Thoracic aorta (tissue), 2 donors: ENCODE measurements at places on chromosomes 2 and 18. TPM values are rescaled to one million over a fixed set of nuclear protein-coding genes. Genes with fewer than 3 reads are reported as not detected.

- no peak for DNase-seq
Observed at GRCh38 chr2:37688771-37689468, 17.5 kb upstream of the CDC42EP3 start.

GRCh38 chr2:88691339-88692183, at the start of gene RPIA:
Gene RPIA (plus strand): TSS chr2:88691673. CDS start chr2:88691699, 26 bp downstream.
- peak; percentile 97 for DNase-seq

DNA sequence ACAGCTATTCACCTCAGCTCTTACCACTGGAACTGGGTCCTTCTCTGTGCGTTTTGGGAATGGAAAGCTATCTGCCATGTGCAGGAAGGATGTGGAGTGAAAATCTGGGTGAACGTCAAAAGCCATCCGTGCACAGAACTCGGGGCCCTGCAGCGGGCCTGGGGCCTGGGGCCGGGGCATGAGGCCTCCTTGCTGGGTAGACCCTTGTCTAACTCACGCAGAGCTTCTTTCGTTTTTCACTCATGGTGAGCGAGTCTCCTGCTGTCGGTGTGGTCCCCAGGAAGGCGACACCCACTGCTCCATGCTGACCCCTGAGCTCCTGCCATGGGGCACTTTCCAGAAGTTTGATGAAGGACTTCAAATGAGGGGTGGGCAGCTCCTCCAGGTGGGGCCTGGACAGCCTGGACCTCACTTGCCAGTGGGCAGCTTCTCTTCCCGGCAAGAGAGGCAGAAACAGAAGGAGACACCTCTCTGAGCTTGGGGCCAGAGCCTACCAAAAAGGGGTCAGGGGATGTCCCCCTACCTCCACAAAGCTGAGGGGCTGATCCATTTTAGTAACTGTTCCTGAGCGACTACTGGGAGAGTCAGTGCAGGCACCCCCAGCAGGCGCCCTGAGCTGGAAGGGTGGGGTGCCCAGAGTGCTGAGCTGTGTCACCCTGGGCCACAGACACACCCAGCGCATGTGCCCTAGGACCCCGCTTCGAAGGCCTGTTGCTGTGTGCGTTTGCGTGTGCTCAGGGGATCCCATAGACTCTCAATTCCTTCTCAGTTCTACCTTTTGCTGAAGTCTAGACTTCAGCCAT, 117.7 kb upstream of the HDAC4 start:
- no peak for DNase-seq

- DNase-seq: no peak
Observed at GRCh38 chr2:216160786-216161185, 51.6 kb downstream of the XRCC5 start.

DNA sequence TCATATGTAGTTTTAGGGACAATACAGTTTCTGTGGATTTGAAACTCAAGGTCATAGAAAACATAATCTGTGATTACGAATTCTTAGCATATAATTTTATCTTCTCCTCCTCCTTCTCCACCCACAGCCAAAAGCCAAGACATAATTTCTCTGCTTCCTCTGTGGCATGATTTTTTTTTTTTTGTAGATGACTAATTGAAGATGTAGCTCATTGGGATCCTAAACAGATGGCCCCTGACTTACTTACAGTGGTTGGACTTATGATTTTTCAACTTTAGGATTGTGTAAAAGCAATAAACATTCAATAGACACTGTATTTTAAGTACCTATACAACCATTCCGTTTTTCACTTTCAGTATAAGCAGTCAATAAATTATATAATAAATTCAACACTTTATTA, 42.3 kb downstream of the FSIP2 start:
- DNase-seq: no peak

- DNase-seq: no peak
Observed at GRCh38 chr2:25597881-25598280, 75.5 kb downstream of the DTNB start.

GRCh38 chr2:201343559-201343958, 13.6 kb downstream of the FLACC1 start:
- DNase-seq: no peak

DNA sequence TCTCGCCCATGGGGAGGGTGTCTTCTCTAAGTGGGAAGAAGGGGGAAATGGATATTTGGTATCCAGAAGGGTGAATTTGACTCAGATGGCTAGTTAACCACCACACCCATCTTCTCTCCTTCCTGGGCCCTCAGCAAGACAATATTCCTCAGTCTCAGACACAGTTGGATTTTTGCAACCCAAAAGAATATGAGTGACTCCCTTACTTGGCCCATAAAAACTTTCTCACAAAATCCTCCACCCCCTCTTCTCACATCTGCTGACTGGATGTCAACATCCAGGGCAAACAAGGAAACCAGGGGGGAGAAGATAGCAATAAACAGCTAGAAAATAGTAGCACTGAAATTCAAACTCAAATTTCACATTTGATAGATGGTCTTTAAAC, 35.3 kb upstream of the GCC2 start:
- DNase-seq: no peak

DNA sequence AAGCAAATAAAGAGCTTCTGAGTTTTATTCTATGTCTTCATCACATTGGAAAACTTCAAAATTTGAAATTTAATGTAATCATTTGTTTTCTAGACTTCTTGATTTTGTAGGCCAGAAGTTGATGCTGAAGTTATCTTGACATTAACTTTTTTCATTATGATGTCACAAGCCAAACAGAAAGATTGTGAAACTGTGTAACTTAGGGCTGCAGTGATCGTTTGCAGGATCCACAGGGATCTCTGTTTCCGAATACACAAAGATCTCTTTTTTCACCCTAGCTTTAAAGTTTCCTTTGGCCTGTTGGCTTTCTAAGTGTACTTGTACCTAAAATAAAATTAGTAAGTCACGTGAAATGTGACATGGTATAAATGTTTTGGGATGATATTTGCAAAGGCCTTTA, 594.9 kb upstream of the CDH2 start:
- DNase-seq: no peak

GRCh38 chr18:64238076-64238475, 89.2 kb upstream of the LINC00305 start:
- no peak for DNase-seq

GRCh38 chr2:20077411-20077940, 26.0 kb upstream of the LAPTM4A start:
- no peak for DNase-seq

DNA sequence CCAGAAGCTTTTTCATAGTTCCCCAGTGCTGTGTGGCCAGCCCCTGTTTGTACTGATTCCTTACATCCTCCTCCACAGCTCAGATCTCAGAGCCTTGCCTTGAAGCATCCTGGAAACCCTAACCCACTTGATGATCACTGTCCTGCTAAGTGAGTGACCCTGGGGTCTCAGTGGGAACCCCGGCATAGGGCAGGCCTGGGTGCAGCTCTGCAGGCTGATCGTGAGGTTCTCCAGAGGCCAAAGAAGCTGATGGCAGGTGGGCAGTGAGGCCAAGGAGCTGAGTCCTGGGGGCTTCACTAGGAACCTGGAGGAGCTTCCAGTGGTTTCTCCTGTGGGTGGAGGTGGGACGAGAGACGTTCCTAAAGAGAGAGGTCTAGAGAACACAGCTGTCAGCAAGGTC, 47.4 kb upstream of the BIN1 start:
- DNase-seq: no peak

DNA sequence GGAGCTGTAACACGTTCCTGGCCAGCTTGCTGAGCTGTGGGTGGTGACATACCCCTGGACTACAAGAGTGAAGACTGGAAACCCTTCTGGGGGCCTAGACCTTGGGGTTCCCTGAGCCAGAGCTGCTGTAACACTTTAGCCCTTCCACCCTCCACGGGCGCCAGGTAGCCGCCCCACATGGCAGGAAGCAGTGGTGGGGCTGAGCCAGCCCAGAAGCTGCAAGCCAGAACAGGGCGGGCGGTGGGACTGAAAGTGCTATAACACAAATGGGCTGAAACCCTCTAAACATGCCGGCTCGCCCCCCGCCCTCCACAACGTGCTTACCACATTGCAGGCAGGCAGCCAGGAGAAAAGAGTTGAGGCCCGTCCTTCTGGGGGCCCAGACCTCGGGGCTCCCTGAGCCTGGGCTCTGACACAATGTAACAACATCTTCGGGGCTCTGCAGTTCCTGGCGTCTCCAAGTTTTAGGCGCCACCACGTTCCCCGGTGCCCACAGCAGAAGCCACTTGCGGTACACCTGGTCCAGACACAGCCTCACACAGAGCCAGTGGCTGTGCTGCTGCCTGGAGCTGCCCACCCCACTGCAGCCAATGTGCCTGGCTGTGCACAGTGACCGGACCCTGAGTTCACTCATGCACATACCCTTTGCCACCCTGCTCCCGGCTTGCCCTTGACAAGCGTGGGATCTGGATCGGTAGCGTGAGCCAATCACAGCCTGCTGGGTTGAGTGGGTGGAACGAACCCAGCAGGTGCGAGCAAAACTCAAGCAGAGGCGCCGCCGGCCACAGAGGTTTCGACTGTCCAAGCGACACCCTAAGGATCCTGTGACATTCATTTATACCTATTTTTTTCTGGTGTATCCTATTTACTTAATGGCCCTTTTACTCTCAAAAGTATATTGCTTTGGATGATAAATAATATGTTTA, 127.4 kb upstream of the FHL2 start:
- no peak for DNase-seq

- DNase-seq: no peak
Observed at GRCh38 chr2:10159581-10160131, 37.1 kb downstream of the RRM2 start.

- no peak for DNase-seq
Observed at GRCh38 chr2:71554028-71554705, 100.8 kb downstream of the DYSF start.

DNA sequence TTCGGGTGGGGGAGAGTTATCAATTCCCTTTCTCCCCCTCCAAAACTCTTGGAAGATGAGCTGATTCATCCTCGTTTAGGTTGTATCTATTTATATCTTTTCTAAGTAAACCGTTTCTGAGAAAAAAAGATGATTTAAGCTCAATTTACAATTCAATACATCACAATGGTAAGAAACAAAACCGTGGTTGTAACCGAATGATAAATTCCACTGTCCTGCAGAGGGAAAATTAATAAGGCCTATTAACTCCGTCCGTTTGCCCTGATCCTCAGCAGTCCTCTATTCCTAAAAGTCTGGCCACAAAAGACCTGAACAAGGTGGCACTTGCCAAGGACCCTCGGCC, 286.2 kb downstream of the TCF4 start:
- DNase-seq: no peak

DNA sequence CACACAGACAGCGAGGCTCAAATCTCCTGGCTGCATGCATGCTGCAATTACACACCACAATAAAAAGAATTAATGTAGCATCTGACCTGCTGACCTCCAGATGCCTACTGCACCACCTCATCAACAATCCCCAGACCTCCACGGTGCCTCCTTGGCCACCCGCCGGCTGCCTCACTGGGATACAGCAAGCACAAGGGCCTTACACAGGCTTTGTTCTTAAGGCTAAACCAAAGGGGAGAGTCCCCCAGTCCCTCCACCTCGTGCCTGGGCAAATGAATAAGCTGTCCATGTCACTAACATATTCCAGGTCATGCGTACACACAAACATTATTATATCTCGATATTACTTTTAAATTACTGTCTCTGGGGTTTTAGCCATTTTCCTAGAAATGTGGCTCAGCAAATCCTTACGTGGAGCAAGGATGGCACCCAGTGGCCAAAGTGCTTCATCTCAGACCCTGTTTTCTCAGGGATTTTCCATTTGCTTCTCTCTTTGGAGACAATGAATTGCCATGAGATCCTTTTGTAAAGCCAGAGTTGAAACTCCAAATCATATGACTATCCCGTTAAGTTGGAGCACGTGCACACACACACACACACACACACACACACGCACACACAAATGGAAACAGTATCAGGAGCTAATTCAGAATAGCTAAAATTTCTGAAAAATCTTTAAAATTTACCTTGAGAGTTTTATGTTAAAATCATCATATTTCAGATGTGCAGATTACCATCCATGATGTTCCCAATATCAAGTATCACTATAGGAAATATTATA, 313.8 kb downstream of the PDE11A start:
- DNase-seq: no peak

GRCh38 chr2:68870215-68870614, 982 bp downstream of the BMP10 start:
- DNase-seq: no peak

DNA sequence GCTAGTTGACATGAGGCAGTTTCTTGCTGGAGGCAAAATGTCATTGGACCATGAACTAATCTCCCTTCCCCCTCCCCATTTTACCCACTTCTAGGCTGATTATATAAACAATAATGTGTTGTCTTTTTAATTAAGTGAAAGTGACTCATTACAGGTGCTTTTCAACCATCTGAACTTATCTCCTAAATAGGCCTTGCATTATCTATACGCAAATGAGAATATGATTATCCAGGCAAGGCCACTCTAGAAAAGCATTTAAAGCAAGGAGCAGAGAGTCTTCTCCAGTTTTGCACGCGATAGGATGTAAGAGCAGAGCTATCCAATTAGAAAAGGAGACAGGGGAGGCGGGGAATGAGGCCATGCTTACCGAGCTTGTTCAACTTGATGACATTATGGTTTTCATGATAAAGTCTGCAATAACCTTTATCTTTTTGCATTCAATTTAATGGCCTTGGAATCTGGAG, 286.1 kb upstream of the SIX3 start:
- DNase-seq: no peak

GRCh38 chr2:121103960-121104359, 181.0 kb downstream of the TFCP2L1 start:
- no peak for DNase-seq

DNA sequence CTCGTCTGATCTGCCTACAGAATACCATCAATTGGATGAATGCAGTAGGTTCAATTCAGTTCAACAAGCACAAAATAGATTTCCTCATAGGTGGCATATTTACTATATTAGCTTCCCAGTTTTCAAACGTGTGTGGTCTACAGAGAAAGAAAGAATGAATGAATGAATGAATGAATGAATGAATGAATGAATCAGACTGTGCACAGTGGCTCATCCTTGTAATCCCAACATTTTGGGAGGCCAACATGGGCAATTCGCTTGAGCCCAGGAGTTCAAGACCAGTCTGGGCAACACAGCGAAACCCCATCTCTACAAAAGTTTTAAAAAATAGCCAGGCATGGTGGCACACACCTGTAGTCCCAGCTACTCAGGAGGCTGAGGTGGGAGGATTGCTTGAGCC, 94.9 kb downstream of the TRABD2A start:
- DNase-seq: no peak

FEV gene
- total RNA-seq: not detected

LYG2 gene
- total RNA-seq: not detected

HJURP gene
- total RNA-seq: 0.95 TPM

INHBB gene
- 19.4 TPM for total RNA-seq

CHRND gene
- not detected for total RNA-seq

GRP gene
- total RNA-seq: not detected

FSHR gene
- total RNA-seq: not detected

LOXL3 gene
- total RNA-seq: 16.6 TPM

MALT1 gene
- 28.8 TPM for total RNA-seq
